ENCODE measurements at places on chromosomes 16 and 17.

- DNase-seq: no peak
Observed at GRCh38 chr17:47883589-47884426, 12.2 kb upstream of the SP2 start.

GRCh38 chr16:9123871-9124270 is 32.4 kb downstream of the HAPSTR1 start:
- DNase-seq: no peak

GRCh38 chr17:45090711-45091110 is 29.6 kb downstream of the NMT1 start:
- no peak for DNase-seq

GRCh38 chr16:50500171-50500874 is 47.9 kb upstream of the NKD1 start:
- DNase-seq: no peak

DNA sequence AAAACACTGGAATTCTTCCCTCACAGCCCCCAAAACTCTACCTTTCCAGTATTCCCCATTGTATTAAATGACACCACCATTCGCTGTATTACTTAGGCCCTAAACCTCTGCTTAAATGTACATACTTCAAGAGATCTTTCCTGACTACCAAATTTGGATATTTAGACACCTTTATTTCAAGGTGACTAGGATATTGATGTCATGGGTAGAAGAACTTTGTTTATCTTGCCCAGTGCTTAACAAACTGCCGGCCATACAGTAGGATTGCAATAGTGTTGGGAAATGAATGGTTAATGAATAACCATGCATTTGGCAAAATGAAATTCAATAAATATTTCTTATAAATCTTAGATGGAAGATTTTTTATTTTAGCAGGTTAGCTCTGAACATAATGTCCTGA is 86.2 kb upstream of the CA10 start:
- no peak for DNase-seq

DNA sequence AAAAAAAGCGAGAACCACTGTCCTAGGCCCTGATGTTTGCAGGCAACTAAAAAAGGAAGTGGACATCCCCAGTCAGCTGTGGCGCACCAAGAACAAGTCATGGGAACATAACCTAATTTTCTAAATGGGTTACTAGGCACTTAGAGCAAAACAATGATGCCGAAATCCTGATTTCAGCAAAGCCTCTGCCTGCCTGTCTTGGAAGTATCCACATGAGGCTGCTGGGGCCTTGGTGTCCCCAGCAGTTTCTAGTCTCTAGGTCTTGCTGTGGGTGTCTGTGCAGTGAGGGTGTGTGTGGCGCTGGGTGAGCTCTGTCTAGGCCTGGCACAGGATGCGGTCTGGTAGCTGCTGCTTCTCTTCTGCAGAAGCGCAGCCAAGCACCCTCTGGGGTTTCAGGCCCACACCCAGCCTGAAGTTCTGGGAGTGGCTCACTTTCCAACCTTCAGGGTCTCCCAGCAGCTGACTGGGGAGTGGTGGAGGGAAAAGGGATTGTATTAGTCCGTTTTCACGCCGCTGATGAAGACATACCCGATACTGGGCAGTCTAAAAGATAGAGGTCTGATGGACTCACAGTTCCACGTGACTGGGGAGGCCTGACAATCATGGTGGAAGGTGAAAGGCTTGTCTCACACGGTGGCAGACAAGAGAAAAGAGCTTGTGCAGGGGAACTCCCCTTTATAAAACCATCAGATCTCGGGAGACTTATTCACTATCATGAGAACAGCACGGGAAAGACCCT is 21.1 kb downstream of the STH start:
- DNase-seq: no peak

DNA sequence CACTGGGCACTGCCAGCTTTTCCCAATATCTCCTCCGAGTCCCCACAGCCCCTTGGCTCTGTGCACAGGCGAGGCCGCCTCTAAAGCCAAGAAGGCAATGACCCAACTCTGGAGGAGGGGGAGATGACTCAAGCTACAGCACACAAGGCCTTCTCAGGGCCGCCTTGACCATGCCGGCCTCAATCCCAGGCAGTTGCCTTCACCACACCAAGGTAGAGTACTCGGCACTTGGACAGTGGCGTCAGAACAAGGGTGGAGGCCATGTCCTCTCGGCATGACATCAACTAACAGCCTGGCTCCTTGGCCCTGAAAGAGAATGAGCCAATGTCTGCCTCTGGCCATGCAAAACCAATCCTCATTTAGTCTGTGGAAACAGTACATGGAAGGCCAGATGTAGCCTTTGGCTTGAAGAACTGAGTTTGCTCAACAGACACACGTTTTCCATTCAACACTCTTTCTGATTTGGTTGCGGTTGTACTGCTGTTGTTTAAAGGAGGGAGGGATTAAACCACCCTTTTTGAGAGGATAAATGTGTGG is 139.6 kb downstream of the XYLT1 start:
- DNase-seq: no peak

- no peak for DNase-seq
Observed at GRCh38 chr17:8898126-8898525, 30.7 kb upstream of the PIK3R6 start.

- no peak for DNase-seq
Observed at GRCh38 chr17:31462261-31462660, 70.8 kb downstream of the RAB11FIP4 start.

GRCh38 chr17:39243155-39243554 is 17.4 kb upstream of the STAC2 start:
- DNase-seq: no peak

- no peak for DNase-seq
Observed at GRCh38 chr16:48284772-48285409, 37.6 kb upstream of the ABCC11 start.

GRCh38 chr17:71335212-71335611 is 785.6 kb upstream of the SOX9 start:
- DNase-seq: no peak

- no peak for DNase-seq
Observed at GRCh38 chr17:32882029-32882428, 5.1 kb upstream of the MYO1D start.

DNA sequence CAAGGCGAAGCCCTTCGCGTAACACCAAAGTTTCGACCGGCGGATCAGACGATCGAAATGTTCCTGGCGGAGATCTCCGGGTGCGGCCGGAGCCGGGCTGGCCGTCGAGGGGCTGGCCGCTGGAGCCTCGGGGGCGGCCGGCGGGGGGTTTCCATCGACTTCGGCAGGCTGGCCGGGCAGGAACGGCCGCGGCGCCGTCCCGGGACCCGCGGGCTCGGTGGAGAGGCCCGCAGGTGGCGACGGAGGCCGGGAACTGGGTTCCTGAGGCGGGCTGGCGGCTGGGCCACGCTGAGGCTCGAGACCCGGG is 1.1 kb downstream of the EPOP start:
- DNase-seq: no peak

DNA sequence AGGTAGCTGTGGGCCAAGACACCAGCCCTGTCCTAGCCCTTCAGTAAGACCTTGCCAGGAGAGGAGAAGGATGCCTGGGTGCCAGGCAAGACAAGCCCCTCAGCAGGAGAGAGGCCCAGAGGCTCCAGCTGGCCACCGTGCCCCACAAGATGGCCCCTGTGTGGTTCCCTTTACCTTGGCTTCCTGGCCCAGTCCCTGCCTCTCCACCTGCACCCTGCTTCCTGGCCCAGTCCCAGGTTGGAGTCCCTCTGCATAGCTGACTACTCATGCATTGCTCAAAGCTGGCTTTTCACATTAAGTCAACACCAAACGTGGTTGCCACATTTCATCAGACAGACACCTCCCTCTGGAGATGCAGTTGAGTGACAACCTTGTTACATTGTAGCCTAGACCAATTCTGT is 4.0 kb downstream of the SYNGR3 start:
- no peak for DNase-seq

GRCh38 chr17:80028030-80028429 is 7.6 kb downstream of the TBC1D16 start:
- no peak for DNase-seq

- no peak for DNase-seq
Observed at GRCh38 chr17:48725004-48725287, 2.0 kb downstream of the PRAC2 start.

DNA sequence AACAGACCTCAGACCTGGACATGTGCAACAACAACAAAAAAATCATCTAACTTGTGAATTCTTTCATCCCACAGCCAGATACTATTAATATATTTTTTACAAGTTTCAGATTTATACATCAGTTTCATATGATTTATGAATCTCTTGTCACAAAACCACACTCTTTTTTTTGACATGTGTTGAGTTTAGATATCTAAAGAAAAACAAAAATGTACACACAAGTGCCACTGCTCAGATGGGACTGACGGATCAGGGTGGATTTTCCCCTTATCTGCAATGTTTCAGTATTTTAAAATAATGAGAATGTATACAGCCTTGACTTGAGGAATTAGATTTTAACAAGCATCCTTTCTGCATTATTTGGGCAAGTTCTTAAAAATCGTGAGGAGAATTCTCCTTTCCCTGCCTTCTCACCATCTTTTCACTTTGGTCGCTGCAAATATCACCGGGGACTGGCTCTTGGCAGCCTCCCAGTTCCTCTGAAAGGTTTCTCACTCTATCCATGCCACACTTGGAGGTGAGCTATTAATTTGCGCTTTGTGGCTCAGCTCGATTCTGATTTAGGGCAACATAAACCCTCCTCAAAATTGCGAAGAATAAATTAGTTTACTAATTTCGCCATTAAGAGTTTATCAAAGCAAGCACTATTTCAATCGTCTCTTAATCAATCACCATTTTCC is 225.7 kb downstream of the XYLT1 start:
- DNase-seq: no peak

GRCh38 chr16:77271532-77272426 is 72.6 kb downstream of the SYCE1L start:
- DNase-seq: no peak

DNA sequence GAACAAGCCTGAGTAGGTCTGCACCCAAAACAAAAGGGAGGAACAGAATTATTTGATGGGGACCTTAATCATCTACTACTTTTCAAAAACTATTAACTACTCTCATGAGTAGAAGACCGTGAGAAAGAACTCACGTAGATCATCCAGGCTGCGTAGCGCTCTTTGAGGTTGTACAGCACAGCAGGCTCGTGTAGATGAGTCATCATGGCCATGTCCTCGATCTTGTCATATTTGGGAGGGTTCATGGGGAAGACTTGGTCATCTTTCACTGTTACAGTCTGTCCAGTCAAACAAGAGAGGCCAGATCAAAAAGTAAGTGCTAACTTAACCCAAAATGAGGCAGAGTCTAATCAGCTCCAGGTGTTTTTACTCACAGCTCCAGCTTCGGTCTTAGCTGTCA is 2.3 kb downstream of the MYH1 start:
- DNase-seq: no peak

DNA sequence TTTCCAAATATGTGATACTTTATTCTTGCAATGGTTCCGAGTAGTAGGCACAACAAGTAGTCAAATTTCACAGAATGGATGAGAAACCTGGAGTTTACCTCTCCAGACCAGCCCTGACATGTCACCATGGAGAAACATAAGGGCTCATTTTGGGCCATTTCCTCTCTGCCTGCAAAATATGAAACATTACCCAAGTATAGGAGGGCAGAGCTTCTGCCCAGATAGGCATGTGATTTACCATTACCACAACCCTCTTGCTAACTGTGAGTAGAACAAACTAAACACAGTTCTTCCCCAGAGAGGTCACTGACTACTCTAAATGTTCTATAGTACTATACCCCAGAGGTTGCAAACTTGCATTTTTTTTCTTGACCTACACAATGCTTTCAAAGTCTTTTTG is 15.7 kb upstream of the KPNB1 start:
- DNase-seq: no peak

GRCh38 chr17:31433811-31434726 is 42.6 kb downstream of the RAB11FIP4 start:
- no peak for DNase-seq

DNA sequence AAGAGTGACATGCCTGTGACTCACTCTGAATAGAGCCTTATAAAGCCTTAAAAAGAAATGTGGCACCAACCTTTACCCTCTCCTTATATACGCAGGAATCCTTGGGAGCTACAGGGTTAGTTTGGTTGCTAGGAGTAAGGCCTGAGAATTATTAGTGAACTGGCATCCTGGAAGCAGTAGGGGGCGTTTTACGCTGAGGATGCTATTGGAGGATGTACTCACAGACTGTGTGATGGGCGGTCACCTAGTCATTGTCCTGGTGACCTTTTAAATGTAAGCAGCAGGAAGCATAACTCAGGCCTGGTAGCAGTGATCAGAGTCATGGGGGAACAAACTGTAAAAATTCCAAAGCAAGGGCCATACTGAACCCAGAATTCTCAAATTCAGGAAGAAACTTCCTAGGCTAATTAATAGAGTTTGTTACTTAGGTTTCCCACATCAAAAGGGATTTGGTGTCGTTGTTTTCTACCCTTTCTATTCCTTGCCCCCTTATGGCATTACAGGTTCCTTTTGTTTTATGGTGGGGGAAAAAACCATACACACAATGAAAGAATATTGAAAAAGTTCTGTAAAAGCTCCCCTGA is 153.8 kb downstream of the SNX11 start:
- peak; percentile 30 for DNase-seq

- no peak for DNase-seq
Observed at GRCh38 chr16:68993456-68993855, 112.0 kb upstream of the HAS3 start.

- no peak for DNase-seq
Observed at GRCh38 chr17:73354423-73355284, 42.9 kb upstream of the CDC42EP4 start.

- peak; percentile 96 for DNase-seq
Observed at GRCh38 chr16:18789850-18790706, at the start of gene RPS15A. TSS of gene RPS15A (minus strand) at chr16:18790334. CDS start at chr16:18789113, 1,221 bp downstream.

DNA sequence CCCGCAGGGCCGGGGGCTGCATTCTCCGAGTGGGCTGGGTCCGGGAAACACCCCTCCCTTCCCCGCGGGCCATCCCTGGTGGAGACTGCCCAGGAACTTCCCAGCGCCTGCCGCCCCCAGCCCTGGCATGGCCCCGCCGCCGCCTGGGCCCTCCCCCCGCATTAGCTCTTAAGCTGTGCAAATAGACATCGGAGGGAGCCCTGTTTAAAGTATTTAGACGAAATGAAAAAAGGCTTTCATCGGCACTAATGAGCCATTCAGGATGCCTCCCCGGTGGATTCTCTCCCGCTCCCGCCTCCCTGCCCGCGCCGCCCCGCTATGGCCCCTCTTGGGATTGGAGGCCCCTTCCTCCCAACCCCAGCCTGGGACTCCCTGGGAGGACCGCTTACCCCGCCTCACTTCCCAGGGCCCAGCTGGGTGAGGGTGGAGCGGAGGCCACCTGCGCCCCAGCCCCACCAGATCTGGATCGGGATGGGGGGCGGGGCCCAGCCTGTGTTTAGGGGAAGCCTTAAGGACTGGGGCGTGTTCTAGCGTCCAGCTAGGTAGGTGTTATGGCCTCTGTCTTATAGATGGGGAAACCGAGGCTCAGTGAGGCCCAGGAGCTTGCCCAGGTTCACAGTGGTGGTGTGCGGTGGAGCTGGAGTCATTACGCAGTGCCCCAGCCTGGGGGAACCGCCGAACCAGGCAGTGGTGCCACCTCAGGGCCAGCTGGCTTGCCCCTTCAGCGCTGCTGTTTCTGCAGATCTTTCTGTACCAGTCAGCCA is 19.7 kb downstream of the SEZ6 start:
- peak; percentile 94 for DNase-seq

GRCh38 chr17:76611758-76612157 is 26.1 kb upstream of the ST6GALNAC2 start:
- no peak for DNase-seq
